MCF 10A (cell line): ENCODE measurements at places on chromosomes 3 and 15.

DNA sequence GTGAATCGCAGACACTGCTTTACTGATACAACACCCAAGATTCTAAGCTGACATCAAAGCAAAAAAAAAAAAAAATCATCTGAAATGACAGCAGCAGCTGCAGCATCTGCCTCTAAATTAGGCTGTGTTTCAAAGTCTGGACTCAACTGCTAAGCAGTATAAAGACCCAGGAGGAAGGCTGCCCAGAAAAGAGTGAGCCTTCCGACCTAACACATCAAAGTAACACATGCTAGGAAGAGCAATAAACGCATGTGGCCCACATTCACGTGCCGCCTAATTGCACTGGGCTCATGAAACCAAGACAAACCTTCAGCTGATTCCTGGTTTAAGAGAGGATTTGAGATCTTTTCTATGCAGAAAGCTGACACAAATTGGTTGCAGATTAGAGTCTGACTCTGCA, 317.1 kb downstream of the ZIC4 start:
- DNase-seq, result no peak

DNA sequence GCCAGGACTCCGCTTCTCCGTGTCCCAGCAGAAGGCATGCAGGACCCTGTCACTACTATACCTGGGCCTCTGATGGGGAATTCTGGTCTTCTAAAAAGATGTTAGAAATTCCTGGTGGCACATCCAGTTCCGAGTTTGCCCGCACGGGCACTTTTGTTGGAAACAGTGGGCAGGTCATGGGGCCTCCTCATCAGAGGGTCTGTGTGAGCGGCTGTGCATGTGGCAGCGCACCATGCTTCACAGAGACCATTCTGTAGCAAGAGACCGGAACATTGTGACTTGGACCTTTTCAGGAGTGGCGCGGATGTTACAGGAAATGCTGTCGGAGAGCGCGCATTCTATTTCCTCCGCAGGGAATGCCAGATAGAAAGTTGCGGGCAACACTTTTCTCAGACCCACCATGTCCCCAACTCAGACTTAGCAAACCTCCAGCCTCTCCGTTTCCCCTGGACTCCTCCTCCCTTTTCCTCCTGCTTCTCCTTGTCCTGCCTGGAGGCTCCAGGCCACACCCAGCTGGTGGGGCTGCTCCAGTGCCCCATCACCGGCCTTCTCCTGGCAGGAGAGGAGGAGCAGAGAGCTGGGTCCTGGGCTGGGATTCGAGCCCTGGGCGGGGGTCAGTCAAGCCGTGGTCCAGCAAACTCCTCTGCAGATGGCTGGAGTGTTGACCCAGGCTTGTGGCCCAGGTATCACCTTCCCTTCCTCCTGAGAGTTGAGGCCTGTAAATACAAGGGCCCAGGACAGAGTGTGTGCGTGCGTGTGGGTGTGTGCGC, 46.6 kb downstream of the KLF13 start:
- no peak for DNase-seq

DNA sequence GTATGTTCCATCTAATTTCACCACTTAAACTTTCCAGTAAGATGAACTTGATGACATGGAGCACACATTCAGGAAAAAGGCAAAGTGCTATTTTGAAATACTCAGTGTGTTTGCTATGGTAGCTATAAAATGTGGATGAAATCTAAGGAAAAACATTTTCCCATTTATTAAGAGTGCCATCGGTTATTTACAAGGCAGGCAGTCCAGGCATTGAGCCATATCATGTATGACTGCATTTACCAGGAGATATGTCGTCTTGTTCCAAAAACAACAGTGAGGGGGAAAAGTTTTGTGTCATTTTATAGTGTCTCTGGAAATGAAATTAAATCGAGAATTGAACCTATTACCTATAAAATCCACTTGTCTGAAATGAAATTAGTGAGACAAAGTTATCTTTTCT, 13.7 kb downstream of the ANXA2 start:
- DNase-seq, result peak; percentile 60

DNA sequence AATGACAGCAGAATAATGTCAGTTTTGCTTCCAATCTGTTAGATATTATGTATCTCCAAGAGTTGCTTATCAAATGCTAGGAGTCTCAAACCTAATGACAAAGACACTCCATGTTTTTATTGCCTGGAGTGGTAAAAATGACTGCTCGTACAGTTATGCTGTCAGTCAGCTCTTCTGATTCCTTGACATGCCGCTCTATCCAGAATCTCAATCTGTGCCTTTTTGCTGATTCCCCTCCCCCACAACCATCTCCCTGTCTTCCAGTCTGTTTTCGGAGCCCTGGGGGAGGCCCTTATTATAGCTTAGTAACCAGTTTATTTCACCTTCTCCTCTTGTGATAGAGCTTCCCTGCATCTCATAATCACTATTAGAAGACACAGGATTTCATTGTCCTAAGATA, 2.6 kb downstream of the MKRN2 start:
- no peak for DNase-seq

- DNase-seq, result no peak
Observed at GRCh38 chr3:136513367-136513766, 238.8 kb downstream of the STAG1 start.

GRCh38 chr3:190401963-190402362, 14.0 kb downstream of the CLDN16 start:
- DNase-seq, result no peak
